ENCODE measurements at places on chromosomes 2 and 18.

DNA sequence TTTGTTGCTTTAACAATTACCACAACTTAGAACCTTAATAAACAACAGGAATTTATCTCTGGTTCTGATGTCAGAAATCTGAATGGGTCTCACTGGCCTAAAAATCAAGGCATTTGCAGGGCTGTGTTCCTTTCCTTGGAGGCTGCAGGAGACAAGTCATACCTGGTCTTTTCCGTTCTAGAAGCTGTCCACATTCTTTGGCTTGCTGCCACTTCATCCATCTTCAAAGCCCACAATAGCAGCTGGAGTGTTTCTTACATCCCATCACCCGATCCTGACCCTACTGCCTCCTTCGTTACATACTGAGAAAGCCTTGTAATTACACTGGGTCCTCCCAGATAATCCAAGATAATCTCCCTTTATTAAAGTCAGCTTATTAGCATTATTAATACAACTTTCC lies 18.1 kb downstream of the NETO1 start:
- DNase-seq, result no peak

DNA sequence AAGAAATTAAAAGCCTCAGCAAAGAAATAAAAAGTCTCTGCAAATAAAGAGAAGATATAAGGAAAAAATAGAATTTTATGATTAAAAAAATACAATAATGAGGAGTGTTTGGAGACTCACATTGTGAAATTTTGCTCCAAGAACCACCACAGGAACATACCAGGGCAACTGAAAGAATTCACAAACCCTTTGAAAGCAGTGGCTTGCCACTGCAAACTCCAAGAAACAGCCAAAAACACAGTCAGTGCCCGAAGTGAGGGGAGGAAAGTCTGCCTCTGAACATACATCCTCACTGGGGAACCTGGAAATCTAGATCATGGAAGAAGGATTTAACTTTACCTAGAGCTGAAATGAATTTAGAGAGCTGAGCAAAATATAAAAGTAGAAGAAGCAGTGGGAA lies 33.1 kb downstream of the EVA1A start:
- DNase-seq, result no peak

- no peak for DNase-seq
These were observed 158.3 kb downstream of the WDSUB1 start for GRCh38 chr2:159128191-159128590.

- DNase-seq, result peak; percentile 38
These were observed 130.6 kb upstream of the ZNF236 start for GRCh38 chr18:76691800-76692199.

GRCh38 chr2:80326214-80326613 lies 21.7 kb upstream of the LRRTM1 start:
- DNase-seq, result peak; percentile 64

DNA sequence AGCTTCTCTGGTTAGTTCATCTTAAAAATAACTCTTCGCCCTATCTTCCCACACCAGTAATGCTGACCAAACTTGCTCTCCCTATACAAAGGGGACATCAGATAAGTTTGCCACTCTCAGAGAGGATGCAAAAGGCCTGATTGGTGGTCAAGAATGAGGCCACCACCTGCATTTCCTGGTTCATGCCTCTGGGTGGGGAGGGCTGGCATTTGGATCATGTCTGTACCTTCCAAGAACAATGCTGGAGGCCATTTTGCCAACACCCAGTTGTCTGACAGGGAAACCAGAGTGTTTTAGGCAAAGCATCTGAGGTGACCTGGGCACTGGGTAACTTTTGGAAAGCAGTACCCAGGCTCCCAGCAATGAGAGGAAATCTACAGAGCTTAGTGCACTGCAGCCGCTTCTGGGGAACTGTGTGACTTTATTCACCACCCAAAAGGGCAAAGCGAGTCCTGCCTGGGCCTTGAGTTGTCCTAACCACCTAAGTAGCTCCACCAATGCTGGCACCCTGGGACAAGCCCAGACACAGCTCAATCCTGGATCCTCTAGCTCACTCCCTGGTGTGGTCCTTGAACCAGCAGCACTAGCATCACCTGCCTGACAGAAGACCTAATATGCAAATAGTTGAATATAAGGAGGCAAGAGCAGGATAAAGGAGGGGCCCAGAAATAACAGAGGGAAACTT lies 35.1 kb downstream of the CAPN13 start:
- DNase-seq, result no peak

DNA sequence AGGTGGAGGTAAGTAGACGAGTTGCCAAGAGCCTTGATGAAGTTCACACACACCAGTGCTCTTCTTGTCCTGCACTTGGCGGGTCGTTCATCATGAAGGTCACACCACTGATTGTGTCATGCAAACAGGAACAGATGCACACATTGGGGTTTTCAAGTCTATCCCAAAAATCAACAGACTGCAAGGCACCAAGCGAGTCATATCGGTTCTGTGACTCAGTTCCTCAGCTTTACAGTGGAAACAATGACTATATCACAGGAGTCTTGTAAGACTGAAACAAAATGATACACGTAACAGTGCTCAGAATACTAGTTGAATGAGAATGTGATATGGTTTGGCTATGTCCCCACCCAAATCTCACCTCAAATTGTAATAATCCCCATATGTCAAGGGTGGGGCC lies 526.9 kb upstream of the ID2 start:
- peak; percentile 88 for DNase-seq

DNA sequence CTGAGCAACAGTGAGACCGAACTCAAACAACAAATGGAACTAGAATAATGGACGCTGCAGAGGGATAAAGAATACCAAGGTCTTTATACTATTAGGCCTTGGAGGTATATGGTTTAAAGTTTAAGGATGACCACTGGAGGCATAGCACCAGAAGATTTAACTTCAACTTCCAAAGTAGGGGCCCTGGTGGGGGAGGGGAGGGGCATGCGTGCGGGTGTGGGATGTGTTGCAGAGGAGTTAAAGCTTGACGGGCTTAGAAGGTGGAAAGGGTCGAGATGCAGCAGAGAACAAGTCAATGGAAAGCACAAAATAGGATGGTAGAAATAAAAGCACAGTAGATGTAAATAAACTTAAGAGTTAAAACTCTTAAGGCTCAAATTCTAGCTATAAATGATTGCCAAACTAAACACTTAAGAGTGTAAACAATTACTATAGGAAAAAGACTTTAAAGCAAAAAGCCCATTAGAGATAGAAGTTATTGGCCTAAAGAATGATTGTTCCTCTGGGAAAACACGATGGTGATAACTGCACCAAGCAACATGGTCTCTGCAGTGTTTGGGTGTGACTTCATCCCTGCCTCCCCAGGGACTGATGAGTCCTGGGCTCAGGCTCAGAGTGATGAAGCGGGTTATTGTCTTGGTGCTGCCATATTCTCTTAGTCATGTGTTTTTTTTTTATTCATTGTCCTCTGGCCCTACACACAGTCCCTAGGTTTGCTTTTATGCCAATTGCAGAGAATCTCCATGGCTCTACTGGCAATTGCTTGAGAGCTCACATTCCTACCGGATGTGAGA lies 13.0 kb downstream of the RRM2 start:
- peak; percentile 75 for DNase-seq

- peak; percentile 62 for DNase-seq
These were observed 31.0 kb downstream of the CFAP36 start for GRCh38 chr2:55550368-55551102.

DNA sequence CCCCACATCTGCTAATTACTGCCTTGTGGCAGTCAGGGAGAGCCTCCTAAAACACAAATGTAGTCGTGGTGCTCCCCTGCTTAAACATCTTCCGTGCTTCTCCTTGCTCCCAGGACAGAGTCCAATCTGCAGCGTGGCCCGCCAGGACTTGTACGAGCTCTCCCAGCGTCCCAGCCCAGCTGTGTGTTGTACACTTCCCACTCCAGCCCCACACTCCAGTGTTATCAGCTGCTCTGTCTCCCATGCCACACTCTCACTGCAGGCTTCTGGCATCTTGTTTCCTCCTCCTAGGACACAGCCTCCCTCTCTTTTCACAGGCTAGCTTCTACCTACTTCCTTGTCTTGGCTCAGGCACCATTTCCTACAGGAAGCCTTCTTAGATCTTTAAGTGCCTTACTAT lies 199.4 kb downstream of the ALPK2 start:
- no peak for DNase-seq

DNA sequence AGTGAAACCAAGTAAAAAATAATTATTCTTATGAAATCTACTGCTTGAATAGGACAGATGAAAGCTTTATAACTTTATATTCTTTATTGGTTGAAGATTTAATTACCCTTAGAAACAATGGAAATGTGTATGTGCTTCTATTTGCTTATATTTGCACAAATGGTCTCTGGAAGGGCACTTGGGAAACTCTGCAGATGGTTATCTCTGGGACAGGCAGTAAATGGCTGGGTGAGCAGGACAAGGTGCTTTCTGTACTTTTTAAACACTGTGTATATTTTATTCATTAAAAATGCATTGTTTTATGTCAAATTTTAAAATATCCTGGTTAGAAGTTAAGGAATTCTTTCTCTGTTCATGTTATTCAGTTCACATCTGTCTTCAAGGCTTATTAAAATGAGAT lies 131.1 kb downstream of the LRRTM4 start:
- no peak for DNase-seq

- no peak for DNase-seq
These were observed 44.3 kb downstream of the EPHA4 start for GRCh38 chr2:221527776-221528309.

- no peak for DNase-seq
These were observed 52.6 kb upstream of the BIN1 start for GRCh38 chr2:127159543-127159942.

DNA sequence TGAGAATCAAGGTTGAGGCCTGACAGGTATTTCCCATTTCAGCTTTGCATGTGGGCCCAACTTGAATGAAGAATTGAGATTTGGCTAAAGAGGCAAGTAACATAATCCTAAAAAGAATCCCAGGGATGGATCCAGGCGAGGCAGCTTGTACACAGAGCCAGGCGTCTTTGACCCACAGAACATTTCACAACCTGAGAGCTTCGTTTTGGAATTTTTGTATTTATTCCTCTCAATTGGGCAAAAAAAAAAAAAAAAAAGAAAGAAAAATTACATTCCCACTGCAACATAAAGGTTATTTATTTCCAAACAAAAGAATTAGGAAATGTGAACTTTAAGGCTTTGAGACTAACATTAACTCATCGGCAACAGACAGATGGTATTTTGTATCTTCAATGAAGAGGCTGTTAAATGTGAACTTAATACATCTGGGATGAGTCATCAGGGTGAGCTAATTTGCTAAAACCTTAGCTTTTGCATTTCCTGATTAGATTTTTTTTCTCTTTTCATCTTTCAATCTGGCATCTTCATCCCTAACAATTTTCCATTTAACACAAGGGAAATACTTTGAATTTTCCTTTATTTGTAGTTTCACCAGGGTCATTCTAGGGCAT lies 478.5 kb upstream of the TNP1 start:
- DNase-seq, result peak; percentile 85

GRCh38 chr18:8625461-8626092 lies 16.3 kb downstream of the RAB12 start:
- DNase-seq, result no peak

- DNase-seq, result no peak
These were observed 68.3 kb downstream of the FAM161A start for GRCh38 chr2:61785583-61785982.

GRCh38 chr2:166238176-166238575 lies 110.4 kb upstream of the SCN1A start:
- no peak for DNase-seq

- no peak for DNase-seq
These were observed 245.0 kb upstream of the BOD1L2 start for GRCh38 chr18:56901919-56902318.

DNA sequence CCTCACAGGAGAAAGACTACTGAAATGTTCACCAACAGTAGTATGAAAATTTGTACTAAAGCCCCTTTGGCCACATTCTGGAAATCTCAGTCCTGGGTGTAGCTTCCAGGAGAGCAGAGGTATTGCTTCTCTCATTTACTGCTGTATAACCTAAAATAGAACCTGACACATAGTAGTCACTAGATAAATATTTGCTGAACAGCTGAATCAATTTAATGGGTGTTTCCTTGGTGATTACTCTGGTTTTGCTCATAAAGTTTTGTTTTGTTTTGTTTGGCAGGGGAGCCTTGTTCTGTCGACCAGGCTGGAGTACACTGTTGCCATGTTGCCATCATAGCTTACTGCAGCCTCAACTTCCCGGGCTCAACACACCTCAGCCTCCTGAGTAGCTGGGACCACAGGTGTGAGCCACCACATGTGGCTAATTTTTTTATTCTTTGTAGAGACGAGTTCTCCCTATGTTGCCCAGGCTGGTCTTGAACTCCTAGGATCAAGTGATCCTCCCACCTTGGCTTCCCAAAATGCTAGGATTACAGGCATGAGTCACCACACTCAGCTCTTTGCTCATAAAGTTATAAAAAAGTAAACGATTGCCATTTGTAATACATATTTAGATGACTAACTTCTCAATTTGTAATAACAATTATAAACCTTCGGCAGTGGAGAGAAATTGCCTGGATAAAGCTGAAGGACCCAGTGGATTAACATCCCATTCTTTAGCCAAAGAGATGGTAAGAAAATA lies 11.5 kb upstream of the PARD3B start:
- DNase-seq, result peak; percentile 31

- no peak for DNase-seq
These were observed 250.0 kb downstream of the SMAD2 start for GRCh38 chr18:47680488-47680887.

- peak; percentile 48 for DNase-seq
These were observed 25.7 kb downstream of the NPPC start for GRCh38 chr2:231900486-231900942.

DNA sequence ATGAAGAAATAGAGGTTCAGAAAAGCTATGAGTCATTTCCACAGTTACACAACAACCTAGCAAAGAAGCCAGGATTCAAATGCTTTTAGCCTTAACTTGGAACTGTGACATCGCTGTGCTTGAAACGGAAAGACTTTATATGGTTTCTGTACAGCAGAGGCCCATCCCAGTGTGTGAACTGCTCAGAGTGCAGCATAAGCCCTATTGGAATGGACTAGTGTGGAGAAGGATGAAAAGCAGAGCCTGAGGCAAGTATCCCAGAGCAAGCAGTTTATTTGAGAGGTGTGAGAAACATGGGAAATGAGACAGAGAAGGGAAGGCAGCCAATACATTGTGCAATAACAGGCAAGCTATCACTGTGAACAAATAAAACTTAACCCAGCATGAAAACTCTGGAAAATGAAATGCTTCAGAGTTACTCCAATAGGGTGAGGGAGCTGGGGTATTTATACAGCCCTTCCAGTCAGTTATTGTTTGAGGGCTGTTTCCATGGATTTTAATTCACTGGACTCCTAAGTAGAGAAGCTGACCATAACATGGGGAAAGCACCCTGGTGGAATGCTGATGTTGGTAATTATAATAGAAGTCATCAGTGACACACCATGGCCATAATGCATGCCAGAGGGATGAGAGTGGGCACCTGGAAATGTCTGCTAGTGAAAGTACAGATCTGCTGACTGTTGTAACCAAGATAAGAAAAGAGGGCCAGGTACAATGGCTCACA lies 254.0 kb upstream of the POU3F3 start:
- DNase-seq, result peak; percentile 60

GRCh38 chr2:241087420-241088268 lies 14.4 kb downstream of the MTERF4 start:
- DNase-seq, result no peak

GRCh38 chr2:98036349-98037000 lies 40.7 kb upstream of the TMEM131 start:
- no peak for DNase-seq

- peak; percentile 62 for DNase-seq
These were observed 10.5 kb downstream of the PCARE start for GRCh38 chr2:29063646-29064345.

All from fibroblast of skin of right biceps (primary cell).